ENCODE measurements at places on chromosomes 11 and 22.

DNA sequence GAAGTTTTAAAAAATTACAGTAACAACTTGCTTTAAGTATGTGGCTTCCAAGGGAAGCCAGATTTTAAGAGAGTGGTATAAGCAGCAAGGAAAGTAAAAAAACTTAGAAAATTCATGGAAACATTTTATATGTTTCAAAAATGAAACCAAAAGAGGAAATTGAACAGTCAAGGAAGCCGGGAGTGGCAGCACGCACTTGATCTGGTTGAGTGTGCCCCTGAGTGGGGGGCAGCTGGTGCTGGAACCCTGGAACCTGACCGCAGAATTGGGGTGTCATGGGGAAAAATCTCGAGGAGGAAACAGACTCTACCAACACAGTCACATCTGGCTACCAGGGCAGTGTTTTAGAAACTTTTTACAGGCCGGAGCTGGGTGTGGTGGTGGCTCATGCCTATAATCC is 14.0 kb downstream of the MICALL1 start:
- DNase-seq = peak; percentile 29

GRCh38 chr11:130165601-130166456 is 6.2 kb downstream of the ST14 start:
- peak; percentile 17 for DNase-seq

DNA sequence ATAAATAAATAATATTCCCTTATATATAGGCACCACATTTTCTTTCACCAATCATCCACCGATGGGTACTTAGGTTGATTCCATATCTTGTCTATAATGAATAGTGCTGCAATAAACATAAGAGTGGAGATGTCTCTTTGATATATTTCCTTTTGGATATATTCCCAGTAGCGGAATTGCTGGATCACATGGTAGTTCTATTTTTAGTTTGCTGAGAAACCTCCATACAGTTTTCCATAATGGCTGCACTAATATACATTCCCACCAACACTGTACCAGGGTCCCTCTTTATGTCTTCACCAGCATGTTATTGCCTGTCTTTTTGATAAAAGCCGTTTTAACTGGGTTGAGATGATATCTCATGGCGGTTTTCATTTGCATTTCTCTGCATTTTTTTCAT is 23.6 kb downstream of the PAMR1 start:
- no peak for DNase-seq

GRCh38 chr11:129323896-129324502 is 51.6 kb upstream of the BARX2 start:
- DNase-seq = peak; percentile 77

DNA sequence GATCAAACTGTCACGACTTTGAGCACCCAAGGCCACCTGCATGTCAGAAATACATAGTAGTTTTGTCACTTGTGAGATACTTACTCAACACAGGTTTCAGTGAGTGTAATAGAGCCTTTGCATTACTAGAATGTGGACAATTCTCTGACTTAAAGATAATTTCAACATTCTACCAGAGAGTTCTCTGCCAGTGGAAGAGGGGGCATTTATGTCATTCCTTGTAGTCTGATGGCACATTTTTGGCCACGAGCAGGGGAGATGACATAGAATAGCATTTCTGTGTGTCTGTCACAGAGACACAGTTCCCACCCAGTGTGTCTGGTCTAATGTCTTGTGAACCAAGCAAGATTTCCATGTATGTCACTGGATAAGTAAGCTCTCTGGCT is 112.5 kb downstream of the DBX1 start:
- no peak for DNase-seq

GRCh38 chr11:83249445-83249844 is 36.7 kb downstream of the CCDC90B start:
- no peak for DNase-seq

DNA sequence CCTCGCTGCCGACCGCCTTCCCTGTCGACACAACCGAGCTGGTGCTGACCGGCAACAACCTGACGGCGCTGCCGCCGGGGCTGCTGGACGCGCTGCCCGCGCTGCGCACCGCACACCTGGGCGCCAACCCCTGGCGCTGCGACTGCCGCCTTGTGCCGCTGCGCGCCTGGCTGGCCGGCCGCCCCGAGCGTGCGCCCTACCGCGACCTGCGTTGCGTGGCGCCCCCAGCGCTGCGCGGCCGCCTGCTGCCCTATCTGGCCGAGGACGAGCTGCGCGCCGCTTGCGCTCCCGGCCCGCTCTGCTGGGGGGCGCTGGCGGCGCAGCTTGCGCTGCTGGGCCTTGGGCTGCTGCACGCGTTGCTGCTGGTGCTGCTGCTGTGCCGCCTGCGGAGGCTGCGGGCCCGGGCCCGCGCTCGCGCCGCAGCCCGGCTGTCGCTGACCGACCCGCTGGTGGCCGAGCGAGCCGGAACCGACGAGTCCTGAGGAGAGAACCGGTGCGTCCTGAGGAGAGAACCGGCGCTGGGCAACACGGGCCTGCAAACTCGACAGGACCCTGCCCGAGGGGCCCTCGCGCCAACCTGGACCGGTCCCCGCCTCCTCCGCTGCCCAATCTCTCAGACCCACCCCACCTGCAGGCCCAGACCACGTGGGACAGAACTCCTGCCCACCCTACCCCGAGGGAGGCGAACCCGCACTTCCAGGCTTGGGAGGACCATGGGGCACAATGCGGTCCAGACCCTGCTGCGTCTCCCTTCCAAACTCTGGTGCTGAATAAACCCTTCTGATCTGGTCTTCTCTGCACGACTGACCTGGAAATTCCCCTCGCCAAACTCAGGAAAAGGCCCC is 866 bp downstream of the GP1BB start:
- DNase-seq = peak; percentile 70

DNA sequence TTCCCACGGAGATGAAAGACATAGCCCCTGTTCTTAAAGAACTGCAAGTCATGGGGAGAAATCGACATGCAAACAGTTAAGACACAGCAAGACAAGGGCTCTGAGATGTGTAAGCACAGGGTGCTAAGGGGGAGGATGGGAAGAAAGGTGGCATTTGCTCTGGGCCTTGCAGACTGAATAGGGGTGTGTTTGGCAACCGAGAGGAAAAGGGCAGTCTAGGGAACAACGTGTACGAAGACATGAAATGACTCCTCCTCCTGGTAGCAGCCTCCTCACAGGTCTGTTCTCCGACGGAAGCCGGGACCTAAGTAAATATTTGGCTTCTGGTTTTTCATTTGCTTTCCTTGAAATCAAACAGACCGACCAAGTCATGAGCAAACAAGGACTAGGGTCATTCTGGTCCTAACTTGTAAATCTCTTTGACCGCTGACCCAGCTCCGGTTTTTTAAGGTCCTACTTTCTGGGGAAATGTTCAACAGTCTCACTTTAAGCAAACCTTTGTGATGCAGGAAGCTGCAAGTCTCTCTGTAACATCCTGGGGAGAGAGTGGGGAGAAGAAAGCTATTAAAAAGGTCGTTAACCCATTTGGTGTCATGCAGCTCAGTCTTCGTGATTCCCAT is 19.7 kb downstream of the NNMT start:
- no peak for DNase-seq

- DNase-seq = no peak
Observed at GRCh38 chr11:118838905-118839553, 44.7 kb upstream of the CXCR5 start.

GRCh38 chr11:19441752-19442553 is 201.2 kb upstream of the E2F8 start:
- DNase-seq = no peak

- no peak for DNase-seq
Observed at GRCh38 chr11:109236696-109237095, 185.3 kb upstream of the C11orf87 start.

DNA sequence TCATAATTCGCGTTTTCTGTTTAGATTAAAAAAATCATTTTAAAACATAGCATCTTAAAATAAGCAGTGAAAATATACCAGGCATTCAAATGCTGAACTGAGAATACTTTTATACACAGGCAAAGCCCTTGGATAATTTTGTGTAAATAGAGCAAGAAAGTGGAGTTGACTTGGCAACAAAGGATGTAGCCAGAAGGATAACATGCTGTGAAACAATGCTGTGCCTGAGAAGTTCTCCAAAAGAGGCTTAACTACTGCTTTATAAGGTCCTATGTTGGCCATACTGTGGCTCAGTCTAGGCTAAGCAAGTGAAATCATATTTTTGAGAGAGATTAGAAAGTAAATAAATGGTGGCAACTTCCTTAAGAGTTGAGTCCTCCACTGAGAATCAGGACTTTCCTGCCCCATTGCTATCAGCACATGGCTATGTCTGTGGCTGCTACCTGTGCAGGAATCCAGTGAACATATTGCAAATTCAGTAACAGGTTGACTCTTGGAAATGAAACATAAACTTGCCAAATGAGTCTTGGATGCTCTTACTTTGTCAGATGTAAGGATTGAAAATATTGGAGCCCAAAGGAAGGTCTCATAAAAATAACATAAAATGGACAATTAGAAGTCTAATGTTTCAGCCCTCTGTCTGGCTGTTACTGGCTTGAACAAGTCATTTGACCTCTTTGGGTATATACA is 448.9 kb downstream of the LRRC4C start:
- DNase-seq = no peak

- DNase-seq = no peak
Observed at GRCh38 chr22:24162436-24162835, 18.9 kb upstream of the SUSD2 start.

- peak; percentile 42 for DNase-seq
Observed at GRCh38 chr11:59078435-59078834, 7.7 kb upstream of the GLYATL1B start.

- DNase-seq = no peak
Observed at GRCh38 chr11:75811485-75811884, 3.5 kb upstream of the UVRAG start.

GRCh38 chr11:112516261-112516660 is 255.6 kb upstream of the PLET1 start:
- no peak for DNase-seq

DNA sequence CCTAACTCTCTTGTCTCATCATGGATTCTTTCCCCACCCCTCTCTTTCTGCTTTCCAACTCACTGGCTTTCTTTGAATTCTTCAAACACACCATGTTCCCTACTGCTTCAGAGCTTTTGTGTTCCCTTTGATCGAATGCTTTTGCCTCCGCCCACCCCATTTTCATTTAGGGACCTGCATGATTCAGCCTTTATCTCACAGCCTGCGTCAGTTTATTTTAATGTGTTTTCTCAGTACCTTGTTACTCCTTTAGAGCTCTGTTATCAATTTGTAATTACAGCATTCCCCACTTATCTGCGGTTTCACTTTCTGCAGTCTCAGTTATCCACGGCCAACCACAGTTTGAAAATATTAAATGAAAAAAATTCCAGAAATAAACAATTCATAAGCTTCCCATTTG is 451.3 kb downstream of the METTL15 start:
- DNase-seq = no peak

- no peak for DNase-seq
Observed at GRCh38 chr11:78037056-78037455, 14.0 kb upstream of the KCTD14 start.

- no peak for DNase-seq
Observed at GRCh38 chr22:42190274-42190673, 59.7 kb upstream of the CYP2D6 start.

GRCh38 chr11:22304337-22304961 is 33.7 kb upstream of the SLC17A6 start:
- peak; percentile 32 for DNase-seq

DNA sequence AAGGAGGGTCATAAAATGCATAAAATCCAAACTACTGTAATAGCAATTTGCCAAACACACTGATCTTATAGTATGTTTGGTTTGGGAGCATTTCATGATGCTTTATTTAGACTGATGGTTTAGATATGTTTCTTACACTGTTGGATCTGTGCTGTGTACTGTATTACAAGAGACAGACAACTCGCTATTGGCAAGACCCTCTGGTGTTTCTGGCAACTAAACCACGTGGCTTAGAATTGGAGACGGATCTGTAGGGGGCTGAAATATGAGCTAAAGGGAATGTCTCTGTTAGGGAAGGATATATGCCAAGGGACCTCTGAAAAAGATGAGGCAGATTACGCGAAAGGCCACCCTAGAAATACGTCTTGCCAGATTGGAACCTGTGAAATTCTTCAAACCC is 208.7 kb downstream of the BARX2 start:
- no peak for DNase-seq

GRCh38 chr22:49017482-49018329 is 810.0 kb downstream of the BRD1 start:
- DNase-seq = no peak

GRCh38 chr22:45903355-45904135 is 73.4 kb downstream of the WNT7B start:
- DNase-seq = no peak

- DNase-seq = peak; percentile 75
Observed at GRCh38 chr11:94472916-94473799, 20.5 kb downstream of the MRE11 start.

DNA sequence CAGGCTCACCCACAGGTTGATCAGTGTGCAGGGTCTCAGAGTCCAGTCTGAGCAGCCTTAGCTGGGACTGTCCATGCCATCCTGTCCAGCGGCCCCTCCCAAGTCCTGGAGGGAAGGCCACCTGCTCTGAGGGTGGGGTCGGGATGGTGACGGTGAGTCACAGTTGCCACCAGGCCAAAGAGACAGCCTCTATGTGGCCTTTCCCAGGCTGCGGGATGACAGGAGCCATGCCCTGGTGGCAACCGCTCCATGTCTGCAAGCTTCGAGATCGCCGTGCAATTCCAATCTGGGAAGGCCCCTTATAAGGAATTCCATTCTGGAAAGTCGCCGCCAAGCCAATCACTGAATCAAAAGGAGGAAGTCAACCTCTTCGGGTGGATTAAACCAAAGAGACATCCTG is 47.5 kb downstream of the RTL6 start:
- no peak for DNase-seq

DNA sequence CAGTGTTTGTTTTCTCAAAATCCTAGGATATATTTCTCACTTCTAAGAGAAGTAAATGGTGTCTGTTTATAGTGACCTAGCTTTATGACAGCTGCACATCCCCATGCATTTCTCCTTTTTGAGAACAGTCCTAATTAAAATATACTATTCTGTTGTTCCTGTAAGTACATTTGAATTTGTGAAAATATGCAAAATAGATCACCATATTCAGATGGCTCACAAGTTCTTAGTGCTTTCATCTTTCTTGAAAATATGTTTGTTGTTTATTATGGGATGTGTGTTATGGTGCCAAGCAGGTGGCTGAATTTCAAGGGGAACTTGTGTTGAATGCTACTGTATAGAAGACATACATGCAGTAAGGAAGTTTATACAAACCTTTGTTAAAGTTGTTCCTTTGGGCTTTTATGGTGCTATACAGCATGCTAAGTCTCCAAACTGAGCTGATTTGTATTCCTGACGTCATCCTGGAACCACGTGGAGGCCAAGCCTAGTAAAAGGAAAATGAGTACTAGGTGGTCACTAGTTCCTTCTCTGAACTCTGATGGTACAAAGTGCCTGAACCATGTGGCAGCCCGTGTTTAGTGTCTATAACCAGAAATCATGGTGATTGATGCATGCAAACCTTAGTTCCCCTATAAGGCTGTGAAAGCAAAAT is 7.8 kb upstream of the VSTM5 start:
- no peak for DNase-seq

DNA sequence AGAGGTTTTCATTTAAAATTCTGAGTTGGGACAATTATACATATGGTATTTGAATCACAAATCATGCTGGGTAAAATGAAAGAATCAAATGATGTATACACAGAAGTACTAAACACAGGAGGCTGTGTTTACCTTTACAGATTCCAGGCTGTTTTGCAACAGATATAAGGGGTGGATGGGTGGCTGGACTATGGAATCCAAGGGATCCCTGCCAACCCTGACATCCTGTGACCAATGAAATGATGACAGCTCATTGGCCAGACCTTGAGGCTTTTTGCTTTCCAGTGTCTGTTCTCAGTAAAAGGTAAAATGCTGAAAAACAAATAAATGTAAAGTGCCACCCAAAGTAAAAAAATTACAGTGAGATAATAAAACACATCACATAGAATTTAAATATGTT is 3.3 kb upstream of the DDI1 start:
- no peak for DNase-seq

GRCh38 chr11:40986320-40986719 is 473.1 kb downstream of the LRRC4C start:
- DNase-seq = no peak

All from KBM-7 (cell line).